Kidney epithelial cell (primary cell): ENCODE measurements at places on chromosomes 2 and 18.

- no peak for DNase-seq
Observed at GRCh38 chr2:95329891-95330793, 33.0 kb downstream of the KCNIP3 start.

GRCh38 chr2:8090748-8091700 lies 590.8 kb upstream of the ID2 start:
- peak; percentile 69 for DNase-seq

DNA sequence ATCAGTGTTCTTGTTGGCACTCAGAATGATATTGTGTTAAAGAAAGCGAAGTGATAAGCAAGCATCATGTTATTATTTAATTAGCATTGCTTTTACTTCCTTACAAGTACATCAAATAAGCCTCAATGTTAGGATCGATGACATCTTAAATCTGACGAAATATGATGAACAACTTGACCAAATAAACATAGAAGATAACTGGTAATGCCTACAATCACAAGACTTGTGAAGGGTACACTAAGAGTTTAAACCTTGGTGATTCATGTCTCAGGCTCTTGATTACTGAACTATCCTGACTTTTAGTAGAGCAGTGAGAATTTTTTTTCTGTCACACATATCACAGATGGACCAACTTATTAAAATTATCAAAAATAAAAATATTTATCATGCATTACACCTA lies 500.8 kb upstream of the ZEB2 start:
- no peak for DNase-seq

DNA sequence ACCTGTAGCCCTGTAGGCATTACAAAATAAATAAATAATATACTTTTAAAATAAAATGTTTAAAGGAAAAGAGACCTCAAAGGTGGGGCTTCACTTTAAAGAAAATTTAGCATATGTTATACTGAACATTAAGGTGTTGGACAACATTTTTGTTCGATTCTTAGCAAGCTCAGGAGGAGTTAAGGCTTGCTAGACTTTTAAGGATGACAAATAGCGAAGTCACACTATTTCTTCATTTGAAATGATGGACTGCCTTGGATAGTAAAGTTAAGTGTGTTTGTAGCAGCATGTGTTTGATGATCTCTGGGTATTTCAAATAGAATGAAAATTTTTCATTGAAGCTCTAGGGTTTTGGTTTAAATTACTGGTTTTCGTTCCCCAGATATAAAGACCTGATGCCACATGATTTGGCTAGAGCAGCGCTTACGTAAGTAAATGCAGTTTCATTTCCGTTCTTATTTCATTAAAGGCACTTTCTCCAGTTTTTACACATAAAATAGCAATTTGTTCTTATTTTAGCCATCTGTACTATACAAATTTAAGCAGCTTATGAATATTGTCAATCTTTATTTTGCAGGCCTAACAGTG lies 24.9 kb downstream of the HADHB start:
- no peak for DNase-seq

DNA sequence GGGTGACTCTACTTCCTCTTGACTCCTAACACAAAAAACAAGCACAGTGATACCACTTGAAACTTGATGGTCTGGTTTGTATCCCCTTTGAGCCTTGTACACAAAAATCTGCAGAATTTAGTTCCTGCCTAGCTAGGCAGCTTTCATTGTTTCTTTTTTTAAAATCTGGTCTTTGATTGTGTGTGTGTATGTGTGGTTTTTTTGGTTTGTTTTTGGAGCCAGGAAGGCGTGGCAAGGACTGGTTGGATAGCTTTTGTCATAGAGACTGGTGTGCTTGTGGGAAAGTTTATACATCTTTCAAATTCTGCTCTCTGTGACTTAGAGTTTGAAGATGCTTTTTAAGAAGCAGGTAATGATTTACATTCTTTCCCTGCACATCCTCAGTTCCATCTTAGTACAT lies 127.4 kb downstream of the TANC1 start:
- no peak for DNase-seq

DNA sequence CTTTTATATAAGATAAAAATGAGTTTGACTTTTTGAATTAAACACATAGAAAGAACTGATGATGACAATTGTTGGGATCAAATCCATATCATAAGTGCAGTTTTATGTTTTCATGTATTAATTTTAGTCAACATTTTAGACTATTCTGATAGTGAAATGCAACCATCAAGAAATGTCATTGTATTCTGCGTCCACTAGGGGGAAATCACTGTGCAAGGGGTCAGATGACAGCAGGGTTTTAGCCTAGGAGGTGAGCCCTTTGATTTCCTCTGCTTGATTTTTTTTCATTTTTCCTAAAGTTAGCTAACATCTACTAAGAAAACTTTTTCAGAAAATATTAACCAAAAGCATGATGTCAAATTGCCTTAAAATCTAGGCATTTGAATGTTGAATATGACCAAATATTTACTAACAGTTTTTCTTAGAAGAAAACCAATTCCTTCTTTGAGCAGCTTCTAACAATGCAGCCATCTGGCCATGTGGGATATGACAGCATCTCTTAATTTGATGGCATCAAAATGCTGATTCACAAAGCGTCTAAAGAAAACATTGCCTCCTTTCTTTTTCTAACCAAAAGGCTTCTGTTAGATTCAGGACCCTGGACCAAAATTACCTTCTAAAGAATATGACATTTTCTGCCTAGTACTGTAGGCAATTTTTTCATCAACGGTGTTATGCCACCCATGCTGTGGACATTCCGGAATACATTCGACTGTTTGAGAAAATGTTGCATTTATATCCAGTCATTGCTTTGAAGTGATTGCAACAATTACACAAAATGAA lies 141.5 kb downstream of the SPHKAP start:
- no peak for DNase-seq

- DNase-seq = no peak
Observed at GRCh38 chr2:3268705-3269029, 109.0 kb downstream of the EIPR1 start.

- DNase-seq = no peak
Observed at GRCh38 chr2:229313591-229313990, 42.5 kb upstream of the PID1 start.

DNA sequence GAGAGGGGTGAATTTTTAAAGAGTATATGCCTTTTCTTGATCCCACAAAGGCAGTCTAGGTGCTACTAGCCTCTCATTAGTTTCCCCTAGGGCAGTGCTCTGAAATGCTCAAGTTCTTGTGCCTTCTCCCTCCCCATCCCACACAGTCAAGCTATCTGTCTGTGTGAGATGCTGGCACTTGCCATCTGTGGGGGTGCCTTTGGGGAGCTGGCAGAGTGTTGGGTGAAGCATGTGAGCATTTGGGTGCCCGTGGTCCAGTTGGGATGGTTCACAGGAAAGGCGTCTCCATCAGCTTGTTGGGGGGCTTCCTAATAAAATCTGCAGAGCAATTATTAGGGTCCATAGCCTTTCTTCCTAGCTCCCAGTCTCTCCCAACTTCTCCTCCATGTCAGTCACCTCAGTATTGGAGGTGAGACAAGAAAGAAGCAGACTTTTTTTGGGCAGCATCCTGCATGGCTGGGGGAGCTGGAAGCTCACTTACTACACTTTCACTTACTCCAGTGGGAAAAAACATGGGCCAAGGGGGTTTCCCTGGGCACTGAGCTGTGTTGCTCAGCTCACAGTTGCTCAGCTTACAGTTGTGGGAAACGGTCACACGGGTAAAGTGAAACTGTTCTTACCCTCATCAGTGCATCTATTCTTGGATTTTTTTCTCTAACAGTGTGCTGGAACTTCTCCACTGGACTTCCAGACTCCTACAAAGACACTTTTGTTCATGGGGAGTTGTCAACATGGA lies 29.3 kb downstream of the COLEC11 start:
- no peak for DNase-seq

DNA sequence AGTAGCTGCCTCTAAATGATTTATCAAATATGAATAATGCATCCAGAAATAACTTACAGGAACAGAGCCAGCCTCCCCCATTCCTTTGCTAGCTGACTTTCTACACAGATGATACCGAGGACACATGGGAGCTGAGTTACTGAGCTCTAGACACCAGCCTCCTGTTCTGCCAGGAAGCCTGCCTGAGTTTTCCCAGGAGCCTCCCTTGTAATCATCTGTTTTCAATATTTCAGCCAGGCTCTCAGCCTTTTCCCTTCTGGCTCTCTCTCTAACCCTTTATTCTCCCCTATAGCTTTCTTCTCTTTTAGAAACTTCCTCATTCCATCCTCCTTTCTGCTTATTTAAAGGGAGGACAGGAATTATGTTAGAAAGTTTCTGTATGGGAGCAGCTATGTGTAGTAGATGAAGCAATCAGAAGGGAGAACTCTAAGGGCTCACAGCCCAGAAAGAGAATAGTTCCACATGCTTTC lies 911.6 kb downstream of the TDRD15 start:
- no peak for DNase-seq

GRCh38 chr2:131016826-131017741 lies 76.2 kb downstream of the FAM168B start:
- DNase-seq = peak; percentile 50
